ENCODE measurements at places on chromosomes 5 and 9. TPM values are rescaled to one million over a fixed set of nuclear protein-coding genes. Genes with fewer than 3 reads are reported as not detected.

Gene CD74
- 2.9 TPM for total RNA-seq

Gene ZDHHC11
- total RNA-seq: 0.37 TPM

- DNase-seq: peak; percentile 40
Observed at GRCh38 chr9:124257070-124257843, 492 bp upstream of the NEK6 start.

GRCh38 chr5:148962761-148963324 is 100.0 kb downstream of the SH3TC2 start:
- DNase-seq: no peak

Gene XRCC4
- total RNA-seq: 27.0 TPM

DNA sequence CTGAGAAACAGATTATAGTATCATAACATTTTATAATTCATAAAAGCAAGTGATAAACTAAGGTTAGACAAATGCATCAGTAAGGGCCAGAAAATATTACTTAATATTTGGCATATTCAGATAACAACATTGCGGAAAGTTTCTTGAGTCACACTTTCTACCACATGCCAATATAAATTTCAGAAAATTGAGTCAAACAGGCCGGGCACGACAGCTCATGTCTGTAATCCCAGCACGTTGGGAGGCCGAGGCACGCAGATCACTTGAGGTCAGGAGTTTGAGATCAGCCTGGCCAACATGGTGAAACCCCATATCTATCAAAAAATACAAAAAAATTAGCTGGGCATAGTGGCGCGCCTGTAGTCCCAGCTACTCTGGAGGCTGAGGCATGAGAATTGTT is 47.1 kb downstream of the SLC38A9 start:
- DNase-seq: peak; percentile 49

Measured in myocyte (in vitro differentiated cells).